ENCODE measurements at places on chromosomes 4 and X.

DNA sequence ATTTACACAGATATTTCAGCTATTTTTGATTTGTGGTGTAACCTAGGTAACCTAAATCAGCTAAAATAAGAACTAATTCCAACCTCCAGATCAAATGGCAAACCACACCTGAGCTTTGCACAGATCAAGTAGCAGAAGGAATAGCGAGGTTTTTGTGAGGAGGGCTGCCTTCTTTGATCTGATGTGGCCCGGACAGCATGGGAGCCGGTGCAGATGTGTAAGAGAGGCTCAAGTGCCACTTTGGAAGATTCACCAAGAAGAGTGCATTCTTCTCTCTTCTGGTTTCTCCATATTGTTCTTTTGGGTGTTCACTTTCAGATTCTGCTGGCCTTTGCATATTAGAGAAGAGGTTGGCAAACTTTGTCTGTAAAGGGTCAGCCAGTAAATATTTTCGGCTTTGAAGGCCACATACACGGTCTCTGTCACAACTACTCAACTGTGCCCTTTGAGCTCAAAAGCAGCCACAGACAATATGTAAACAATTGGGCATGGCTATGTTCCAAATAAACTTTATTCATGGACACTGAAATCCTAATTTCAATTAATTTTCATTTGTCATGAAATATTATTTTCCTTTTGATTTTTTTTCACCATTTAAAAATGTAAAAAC lies 78.9 kb upstream of the FAM9C start:
- no peak for DNase-seq

DNA sequence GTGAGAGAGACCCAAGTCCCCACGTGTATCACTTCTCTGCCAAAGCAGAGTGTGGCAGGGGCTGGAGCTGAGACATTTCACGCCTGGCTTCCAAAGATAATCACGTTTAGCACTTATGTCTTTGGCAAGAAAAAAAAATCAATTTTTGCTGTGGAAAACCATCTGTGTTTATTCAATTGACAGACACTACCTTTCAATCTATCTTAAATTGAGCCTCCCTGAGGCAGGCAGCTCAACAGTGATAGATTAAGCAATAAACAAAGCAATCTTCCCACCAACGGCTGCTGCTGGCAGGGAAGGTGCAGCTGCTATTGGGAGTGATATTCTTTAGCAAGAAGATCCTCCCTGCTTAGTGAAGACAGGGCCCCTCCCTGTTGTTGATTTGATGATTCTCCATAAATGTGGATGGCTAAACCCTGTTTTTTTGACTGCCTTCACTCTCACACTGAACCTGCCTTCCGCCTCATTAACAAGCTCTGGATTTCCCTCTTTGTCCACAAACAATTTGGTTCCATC lies 11.6 kb upstream of the MAGEB17 start:
- DNase-seq: no peak

DNA sequence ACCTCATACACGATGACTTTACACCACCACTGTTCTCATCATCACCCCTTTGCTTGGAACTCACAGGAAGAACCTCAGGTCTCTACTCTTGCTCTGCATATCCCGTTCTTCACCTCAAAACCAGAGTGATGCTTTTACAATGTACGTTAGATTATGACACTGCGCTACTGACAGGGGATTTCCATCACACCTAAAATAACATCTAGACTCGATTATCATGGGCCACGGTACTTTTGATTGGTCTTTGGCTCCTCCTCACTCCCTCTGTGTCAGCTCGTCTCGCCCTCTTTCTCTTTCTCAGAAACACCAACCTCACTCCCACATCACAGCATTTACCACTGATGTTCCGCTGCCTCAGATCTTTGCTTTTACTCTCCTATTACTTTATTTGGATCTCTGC lies 172.4 kb downstream of the TLL1 start:
- DNase-seq: no peak

GRCh38 chr4:5532100-5532499 lies 176.3 kb downstream of the EVC2 start:
- no peak for DNase-seq

- no peak for DNase-seq
These were observed 32.7 kb downstream of the ACSL1 start for GRCh38 chr4:184792950-184793555.

GRCh38 chrX:72609313-72609712 lies 36.7 kb upstream of the HDAC8 start:
- DNase-seq: no peak

- no peak for DNase-seq
These were observed 52.5 kb upstream of the INTU start for GRCh38 chr4:127580300-127580699.

DNA sequence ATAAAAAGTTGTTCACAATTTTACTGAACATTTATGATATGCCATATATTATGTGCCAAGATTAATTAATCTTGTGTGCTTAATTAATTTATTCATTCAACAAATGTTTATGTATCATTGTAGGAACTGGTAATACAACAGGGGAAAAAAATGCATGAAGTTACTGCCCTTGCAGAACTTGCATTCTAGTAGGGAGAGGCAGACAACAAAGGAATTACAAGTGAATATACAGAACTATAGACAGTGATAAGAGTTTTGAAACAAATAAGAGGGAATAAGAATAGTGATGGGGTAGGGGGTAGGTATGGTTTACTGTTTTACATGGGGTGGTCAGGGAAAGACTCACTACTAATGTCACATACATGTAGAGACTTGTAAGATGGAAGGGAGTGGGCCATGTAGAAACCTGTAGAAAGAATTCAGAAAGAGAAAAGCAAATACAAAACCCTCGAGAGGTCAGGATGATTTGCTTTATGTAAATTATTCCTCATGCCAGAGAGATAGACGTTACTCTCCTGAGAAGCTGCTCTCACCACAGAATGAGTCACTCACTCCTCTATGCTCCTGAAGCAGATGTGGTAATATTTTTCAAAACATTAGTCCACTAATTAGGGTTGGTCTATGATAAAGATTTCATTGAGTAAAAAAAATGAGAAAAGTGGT lies 855.0 kb upstream of the GRID2 start:
- no peak for DNase-seq

DNA sequence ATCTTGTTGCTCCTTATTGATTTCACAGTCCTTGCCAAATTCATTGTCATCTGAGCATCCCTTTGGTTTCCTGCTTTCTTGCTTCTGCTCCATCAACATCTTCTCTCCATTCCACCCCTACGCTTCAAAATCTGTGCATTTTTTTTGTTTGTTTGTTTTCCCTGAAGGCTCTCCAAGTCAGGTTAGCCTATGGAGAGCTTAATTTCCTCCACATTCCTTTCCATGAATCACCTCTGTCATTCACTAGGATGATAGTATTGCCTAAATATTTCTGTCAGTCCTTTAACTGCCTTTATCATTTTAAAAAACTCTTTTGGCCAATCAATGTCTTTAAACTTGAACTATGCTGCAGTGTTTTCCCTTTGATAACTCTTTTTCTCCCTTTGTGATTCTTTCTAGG lies 67.7 kb downstream of the PPARGC1A start:
- no peak for DNase-seq

GRCh38 chr4:55447108-55447708 lies 51.5 kb downstream of the TMEM165 start:
- no peak for DNase-seq

DNA sequence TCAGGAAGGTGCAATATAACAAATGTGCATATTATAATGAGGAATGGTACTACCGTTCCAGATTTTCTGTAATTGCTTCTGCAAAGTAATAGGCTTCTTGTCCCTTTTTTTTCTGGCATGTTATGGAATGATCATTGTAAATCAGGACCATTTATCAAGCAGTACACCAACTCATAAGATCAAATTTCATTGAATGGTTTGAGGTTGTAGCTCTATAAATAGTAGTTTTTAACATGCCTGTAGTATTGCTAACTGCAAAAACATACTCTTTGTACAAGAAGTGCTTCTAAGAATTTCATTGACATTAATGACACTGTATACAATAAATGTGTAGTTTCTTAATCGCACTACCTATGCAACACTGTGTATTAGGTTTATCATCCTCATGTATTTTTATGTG lies 12.6 kb downstream of the IBSP start:
- DNase-seq: no peak

DNA sequence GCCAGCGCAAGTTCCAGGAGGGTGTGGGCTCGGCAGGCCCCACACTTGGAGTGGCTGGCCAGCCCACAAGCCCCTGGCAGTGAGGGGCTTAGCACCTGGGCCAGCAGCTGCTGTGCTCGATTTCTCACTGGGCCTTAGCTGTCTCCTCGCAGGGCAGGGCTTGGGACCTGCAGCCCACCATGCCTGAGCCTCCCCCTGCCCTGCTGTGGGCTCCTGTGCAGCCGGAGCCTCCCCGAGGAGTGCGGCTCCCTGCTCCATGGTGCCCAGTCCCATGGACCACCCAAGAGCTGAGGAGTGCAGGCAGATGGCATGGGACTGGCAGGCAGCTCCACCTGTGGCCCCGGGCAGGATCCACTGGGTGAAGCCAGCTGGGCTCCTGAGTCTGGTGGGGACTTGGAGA lies 139.2 kb upstream of the CXCL13 start:
- DNase-seq: no peak

- no peak for DNase-seq
These were observed 74.9 kb downstream of the MTMR1 start for GRCh38 chrX:150768132-150768485.

DNA sequence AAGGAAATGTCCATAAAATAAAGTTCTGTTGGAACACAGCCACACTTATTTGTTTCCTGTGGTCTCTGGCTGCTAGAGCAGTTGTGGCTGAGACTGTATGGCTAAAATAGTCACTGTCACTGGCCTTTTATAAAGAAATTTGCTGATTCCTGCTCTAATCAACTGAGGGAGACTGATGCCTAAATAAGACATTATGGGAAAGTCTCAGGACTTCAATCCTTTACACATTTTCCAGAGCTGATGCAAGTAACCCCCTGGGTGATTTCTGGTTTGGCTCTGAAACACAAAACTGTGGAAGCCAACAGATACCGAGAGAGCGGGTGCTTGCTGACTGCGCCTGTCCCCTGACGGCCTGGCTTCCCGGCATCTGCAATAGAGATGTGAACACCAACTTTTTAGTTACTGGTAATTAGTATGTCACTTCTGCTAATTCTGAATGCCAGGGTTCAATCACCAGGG lies 64.0 kb downstream of the POLR2B start:
- DNase-seq: peak; percentile 73

- DNase-seq: no peak
These were observed 33.6 kb downstream of the TMEM154 start for GRCh38 chr4:152646221-152646620.

DNA sequence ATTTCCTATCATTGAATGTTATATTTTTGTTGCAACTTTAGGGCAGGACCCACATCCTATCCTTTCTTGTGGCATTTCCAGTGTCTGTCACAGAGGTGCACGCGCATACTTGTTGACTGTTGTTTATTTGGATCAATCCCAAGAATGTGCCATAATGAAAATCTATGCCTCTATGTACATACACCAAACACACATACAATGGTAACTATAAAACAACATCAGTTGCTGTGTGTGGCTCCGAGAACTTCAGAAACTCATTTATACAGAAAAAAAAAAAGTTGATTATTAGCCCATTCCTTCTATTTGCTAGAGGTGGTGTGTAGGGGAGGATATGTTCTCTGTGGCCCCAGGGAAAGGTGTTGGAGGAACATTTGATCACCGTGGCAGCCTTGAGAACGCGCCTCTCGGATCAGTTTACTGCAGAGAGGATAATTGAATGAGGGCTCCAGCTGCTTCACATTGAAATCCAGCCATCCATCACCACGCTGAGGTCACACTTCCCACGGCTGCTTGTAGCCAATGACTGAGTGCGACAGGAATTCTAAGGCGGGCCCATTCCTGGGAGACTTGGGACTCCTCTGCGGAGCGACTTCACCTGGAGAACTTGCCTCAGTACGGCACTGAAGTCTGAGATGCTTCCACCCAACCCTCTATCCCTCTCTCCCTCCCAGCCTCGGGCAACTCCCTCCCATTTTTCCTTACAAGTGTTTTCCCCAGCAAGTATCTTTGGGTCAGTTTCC lies 19.5 kb downstream of the SMPX start:
- no peak for DNase-seq

DNA sequence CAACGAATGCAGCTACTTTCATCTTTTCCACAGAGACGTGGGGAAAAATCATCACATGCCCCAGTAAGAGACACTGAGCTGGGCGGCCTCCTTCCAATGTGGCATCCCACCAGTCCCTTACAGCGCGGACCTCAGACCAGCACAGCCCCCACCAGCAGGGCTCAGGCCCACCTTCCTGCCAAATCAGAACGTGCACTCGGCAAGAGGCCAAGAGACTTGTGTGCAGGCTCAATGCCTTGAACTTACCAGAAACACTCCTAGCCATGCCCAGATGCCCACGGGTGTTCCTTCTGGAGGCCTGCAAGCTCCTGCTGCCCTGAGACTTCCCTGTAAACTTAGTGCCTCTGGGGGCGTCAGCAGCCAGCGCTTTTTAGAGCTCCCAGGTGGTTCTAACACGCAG lies 31.2 kb downstream of the WDR1 start:
- DNase-seq: no peak

DNA sequence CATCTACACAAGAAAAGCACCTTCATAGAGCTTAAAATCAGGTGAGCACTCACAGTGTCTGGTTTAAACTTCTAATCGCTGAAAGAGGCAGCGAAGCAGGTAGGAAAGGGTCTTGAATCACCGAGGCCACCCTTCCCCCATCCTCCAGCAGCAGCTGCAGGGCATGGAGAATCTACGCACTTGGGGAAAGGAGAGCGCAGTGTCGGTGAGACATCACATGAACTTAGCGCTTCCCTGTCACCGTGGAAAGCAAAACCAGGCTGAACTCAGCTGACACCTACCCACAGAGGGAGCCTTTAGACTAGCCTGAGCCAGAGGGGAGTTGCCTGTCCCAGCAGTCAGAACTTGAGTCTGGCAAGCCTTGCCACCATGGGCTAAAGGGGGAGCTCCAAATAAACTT lies 197.2 kb upstream of the ZFP42 start:
- DNase-seq: no peak

DNA sequence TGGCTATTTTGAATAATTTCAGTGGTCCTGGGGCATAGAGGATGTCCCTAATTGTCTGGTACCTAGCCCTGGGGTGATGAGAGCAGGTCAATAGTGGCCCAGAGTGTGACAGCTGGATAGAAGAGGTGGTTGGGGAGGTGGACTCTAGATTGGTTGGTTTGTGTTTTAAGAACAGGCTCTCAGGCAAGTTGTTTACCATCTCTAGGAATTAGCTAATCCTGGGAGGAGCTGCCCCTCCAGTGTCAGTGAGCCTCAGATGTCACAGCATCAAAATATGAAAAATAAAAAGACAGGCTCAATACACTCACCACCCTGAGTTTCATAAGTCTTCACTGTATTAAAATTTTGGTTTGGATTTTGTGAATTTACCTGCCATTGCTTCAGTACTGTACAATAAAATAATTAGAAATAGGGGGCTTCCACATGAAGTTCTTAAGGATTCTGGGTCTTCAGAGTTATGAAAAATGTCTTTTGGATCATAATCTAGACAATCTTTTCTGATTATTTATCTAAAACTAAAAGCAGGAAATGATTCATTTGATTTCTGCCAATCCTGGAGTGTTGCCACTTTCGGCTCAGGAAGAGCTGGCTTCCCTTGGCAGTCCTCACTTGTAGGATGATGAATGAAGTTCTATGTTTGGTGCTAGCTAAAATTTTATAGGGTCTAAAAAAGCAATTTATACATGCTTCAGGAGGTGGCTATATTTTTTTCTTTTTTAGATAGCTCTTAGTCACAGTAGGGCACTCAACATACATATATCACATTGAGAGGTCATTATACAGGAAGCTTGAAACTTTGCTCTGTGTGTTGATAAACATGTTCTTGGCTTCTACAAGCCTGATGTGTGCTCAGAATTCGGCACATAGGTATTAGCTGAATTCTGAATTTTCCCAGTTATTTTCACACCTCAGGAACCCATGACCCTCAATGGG lies 395.1 kb downstream of the RAB28 start:
- DNase-seq: no peak
